ENCODE measurements at places on chromosomes 12 and 14.
A peak's percentile ranks its signal among the peaks of the same experiment; 100 is the strongest.

DNA sequence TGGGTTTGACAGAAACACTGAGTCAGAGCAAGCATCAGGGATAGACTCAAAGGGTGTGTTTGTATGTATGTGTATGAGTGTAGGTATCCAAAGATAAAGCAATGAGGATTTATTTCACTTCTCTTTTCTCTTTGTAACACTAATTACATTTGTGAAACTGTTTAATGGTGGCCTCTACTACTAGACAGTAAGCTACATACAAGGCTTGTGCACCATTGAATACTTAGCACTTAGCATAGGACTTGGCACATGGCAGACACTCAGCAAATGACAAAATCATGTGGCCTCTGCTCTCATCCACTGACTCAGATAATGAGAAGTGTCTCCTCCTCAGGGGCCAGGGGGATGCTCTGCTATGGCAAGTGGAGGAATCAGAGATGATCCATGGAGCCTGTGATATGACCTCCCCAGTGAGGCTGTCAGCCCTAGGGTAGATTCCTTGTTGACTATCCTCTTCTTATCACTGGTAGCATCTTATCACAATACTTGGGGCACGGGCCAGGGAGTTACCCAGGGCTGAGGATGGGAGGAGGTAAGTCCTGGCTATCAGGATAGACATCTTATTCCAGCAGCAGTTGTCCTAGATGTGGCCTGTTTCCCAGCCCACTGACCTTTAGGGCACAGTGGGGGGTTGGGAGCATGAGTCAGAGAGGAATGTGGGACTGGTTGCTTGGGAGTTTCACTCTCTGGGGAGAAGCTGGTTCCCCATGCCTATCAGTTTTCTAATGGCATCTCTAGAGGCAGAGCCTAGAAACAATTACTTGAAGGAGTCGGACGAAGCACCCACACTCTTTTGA, 71.2 kb upstream of the HOXC13 start:
- DNase-seq: no peak

GRCh38 chr12:88036353-88036965, 7.3 kb upstream of the C12orf50 start:
- DNase-seq: no peak

- DNase-seq: no peak
These were observed 1.7 kb downstream of the CDC42BPB start for GRCh38 chr14:103055695-103056094.

DNA sequence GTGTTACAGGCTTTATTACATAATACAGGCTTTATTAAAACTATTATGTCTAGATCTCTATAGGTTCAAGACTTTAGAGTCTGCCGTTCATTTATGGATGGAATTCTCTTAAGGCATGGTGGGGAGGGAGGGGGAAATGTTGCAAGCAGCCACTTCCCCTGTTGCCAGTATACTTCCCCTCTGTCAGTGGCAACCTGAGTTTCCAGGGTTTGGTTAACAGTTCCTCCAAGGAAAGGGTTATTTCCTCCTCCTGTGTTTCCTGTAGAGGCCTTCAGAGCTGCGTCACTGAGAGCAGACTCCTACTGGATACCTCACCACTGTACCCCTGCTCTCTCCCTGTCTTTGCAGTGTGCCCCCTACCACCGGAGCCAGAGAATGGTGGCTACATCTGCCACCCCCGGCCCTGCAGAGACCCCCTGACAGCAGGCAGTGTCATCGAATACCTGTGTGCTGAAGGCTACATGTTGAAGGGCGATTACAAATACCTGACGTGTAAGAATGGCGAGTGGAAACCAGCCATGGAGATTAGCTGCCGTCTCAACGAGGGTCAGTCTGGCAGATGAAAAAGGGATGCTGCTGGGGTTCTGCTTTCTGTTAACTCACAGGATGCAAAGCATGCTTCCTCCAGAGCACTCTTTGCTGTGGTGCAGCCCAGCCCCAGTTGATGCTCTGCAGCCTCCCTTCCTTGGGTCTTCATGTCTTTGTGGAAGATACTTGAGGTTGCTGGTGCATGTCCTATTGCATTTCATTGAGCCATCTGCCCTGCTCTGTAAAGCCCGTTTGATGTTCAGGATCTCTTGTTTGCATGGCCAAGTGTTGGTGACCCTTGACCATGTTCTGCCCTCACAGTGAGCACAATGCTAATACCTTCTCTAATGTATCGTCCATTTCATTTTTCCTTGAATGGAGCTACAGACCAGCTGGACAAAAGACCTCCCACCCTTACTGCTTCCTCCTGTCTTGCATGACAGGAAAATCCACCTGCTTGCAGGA, 63.6 kb upstream of the SRSF5 start:
- DNase-seq: no peak

GRCh38 chr14:61315313-61315712, 6.1 kb upstream of the PRKCH start:
- DNase-seq: no peak

DNA sequence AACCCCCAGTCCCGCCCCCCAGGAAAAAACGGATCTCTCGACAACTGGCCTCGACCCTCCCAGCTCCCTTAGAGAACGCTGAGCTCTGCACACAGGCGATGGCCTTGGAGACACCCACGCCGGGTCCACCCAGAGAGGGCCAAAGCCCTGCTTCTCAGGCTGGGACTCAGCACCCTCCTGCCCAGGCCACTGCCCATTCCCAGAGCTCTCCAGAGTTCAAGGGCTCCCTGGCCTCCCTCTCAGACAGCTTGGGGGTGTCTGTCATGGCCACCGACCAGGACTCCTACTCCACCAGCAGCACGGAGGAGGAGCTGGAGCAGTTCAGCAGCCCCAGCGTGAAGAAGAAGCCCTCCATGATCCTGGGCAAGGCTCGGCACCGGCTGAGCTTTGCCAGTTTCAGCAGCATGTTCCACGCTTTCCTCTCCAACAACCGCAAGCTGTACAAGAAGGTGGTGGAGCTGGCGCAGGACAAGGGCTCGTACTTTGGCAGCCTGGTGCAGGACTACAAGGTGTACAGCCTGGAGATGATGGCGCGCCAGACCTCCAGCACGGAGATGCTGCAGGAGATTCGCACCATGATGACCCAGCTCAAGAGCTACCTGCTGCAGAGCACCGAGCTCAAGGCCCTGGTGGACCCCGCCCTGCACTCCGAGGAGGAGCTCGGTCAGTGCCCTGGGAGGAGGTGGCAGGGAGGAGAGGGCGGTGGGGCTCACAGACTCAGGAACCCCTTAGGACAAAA, 95.8 kb downstream of the LGMN start:
- no peak for DNase-seq

DNA sequence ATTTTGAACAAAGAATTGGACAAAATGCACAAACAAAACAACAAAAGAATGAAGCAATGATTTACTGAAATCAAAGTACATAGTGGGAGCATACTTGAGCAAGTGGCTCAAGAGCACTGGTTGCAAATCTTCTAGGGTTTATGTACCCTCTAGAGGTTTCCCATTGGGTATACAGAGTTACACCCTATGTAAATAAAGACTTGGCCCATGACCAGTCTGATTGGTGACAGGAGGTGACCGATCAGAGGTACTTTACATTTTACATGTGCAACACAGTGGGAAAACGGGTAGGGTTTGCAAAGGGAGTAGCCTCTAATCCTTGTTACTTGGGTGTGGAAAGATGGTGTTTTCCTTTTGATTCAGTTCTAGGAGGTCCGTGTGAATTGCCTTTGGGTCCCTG, 10.6 kb upstream of the FAM181A start:
- no peak for DNase-seq

DNA sequence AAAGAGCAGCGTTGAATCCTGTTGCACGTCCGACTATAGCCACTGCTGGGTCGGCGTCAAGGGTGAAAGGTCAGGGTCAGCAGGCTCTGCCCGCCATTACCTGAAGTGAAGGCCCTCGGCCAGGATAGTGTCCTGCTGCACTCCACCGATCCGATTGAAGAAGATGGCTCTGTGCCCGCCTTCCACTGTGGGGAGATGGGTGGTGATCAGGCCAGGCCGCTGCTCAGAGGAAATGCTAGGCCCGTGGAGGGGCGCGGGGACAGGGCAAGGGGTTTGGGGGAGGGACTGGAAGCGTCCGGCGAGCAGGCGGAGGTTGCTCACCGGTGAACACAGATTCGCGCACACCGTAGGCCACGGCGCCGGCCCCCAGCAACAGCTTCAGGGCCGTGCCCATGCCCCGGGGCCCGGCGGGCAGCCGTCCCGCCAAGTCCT, 352 bp downstream of the PHB2 start:
- no peak for DNase-seq

GRCh38 chr12:12010277-12011039, 60.3 kb upstream of the BCL2L14 start:
- DNase-seq: peak; percentile 47

GRCh38 chr12:26791301-26791791, 41.6 kb downstream of the ITPR2 start:
- no peak for DNase-seq

- DNase-seq: no peak
These were observed 657.1 kb upstream of the SEL1L start for GRCh38 chr14:82190742-82191141.

DNA sequence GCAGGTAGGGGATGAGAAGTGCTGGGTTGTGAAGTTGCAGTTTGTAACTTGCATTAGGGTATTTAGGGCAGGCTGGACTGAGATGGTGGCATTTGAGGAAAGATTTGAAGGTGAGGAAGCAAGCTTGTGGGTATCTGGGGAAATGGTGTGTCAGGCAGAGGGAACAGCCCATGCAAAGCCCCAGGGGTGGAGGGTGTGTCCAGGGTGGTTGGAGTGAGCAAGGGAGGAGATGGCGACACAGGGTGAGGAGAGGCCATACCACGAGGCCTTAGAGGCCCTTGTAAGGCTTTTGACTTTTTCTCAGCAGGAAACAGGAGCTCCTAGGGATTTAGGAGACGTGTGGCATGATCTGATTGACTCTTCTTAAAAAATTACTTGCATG, 136.9 kb downstream of the NUAK1 start:
- DNase-seq: no peak

DNA sequence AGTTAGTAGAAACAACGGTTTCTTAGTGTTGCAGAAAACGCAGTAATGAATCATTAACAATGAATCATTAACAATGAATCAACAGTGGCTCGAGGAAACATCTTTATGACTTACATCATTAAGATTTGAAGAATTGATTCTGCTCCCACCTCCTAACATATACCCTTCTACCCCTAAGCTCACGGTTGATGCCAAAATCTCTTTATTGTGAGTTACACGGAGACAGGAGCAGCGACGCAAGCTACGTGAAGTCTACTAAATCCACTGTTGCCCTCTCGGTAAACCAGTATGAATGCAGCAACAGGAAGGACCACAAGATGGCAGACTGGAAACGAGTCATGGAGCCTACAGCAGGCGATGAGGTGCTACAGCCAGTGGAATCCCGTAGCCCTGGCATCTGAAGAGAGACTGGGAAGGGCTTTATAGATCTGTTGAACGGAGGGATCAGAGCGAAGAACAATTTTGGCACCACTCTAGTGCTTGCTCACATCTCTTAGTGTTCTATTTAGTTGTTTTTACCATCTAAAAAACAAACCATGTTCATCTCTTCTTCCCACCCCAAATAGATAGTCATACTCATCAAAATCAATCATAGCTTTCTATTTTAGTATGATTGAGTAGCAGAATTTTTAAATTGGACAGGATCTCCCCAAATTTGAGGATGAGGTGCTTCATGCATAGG, 332.7 kb downstream of the DUSP6 start:
- DNase-seq: peak; percentile 25

DNA sequence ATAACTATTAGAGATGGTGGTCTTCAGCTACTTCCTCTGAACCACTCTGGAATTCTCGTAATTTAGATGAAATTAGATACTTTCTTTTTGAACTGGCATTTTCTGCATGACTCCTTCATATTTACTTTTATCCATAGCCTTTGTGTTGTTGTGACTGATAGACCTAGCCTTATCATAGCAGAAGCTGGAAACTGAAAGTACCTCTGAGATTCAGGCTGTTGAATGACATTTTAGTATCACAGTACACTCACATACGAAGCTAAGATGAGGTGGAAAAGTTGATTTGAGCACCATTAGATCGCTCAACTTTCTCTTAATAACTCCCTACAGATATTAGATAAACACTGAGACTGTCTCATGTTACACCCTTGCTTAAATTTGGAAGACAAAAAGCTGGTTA, 525.1 kb upstream of the FBXO33 start:
- no peak for DNase-seq

DNA sequence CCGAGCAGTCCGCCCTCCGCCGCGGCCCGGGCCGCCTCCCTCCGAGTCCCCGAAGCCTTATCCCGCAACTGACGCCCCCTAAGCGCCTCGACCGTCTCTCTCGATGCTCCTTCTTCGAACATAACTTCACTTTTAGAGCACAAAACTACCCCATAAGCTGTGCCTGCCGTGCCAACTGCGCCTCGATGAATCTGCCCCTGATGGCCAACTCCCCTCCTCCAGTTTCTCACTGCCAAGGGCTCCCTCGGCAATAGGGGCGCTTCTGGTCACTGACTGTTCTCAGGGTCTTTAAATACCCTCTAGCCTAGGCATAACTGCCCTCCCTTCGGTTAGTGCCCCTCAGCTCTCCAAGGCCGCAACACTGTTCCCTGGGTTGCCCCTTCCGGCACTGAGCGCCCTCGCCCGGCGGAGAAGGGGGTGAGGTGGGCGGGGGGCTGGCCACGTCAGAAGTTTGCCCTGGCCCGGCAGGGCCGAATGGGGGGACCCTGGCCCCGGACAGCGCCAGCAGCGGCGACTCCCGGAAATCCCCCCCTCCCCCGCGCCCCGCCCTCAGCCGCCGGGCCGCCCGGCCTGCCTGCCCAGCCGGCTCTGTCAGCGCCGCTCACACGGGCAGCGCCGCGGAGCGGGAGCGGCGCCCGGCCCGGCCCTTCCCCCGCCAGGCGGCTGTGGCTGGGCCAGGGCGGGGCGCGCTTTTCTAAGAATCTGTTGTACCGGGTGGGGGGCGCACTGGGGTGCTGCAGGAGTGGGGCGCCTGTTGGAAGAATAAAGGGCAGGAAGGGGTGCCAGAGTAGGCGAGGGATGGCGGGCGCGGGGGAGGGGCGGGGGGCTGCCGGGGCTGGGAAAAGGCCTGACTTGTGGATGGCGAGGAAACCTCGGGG, 10.6 kb downstream of the RARG start:
- DNase-seq: peak; percentile 66

DNA sequence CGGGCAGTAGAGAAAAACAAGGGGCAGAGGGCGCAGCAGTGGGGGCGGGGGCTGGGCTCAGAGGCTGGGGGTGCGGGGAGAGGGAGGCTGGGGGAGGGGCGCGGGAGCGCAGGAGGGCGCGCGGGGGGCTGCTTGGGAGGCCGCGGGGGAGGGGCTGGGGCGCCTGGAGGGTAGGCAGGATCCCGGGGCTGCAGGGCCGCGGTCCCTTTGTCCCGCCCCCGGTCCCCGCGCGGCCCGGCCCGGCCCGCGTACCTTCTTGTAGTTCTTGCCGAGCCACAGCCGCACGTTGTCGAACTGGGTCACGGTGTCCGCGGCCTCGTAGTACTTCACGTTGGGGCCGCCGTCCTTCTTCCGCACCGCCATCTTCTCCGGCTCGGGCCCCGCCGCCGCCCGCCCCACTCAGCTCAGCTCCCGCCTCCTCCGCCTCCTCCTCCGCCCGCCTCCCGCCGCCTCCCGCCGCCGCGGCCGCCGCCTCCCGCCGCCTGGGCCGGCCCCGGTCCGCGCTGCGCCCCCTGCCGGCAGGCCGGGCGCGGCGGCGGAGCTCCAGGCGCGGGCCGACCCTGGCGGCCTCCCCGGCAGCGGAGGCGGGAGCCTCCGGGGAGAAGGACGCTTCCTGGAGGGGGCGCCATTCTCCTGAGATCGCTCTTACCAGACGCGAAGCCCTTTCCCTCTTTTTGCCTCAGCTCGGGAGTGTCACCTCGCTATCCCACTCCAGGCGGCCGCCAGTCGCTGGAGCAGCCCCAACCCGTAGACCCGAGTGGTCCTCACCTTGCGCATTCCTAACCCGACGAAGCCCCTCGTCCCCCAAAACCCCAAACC, at the start of gene SMARCC2:
Gene SMARCC2, minus strand, starts transcription at position 385 of the 819 bp plus-strand sequence. Its CDS starts 22 bp downstream, at position 363.
- DNase-seq: peak; percentile 82

GRCh38 chr12:6887460-6887859, 14.4 kb upstream of the SPSB2 start:
- DNase-seq: no peak

GRCh38 chr12:110774824-110775223, 32.1 kb upstream of the PPP1CC start:
- DNase-seq: no peak
